ENCODE measurements at places on chromosomes 3 and 15.

- H3K4me3 ChIP-seq = no peak overlapping the region
- no peaks in the 10 kb centered on the region for H3K4me1 ChIP-seq
- H3K27me3 ChIP-seq = no peaks in the 10 kb centered on the region
Observed at GRCh38 chr3:85570819-85571218, 612.0 kb downstream of the CADM2 start.

GRCh38 chr3:8576841-8577571 lies 67.6 kb downstream of the SSUH2 start:
- peaks cover 4% of the 10 kb centered on the region for H3K27me3 ChIP-seq
- DNase-seq = no peak
- H3K36me3 ChIP-seq = no peaks in the 10 kb centered on the region
- H3K27ac ChIP-seq = no peak overlapping the region
- no peak overlapping the region for H3K4me3 ChIP-seq
- H3K4me1 ChIP-seq = no peaks in the 10 kb centered on the region

- no peak overlapping the region for H3K4me3 ChIP-seq
- no peak for DNase-seq
- peaks cover 9% of the 10 kb centered on the region for H3K36me3 ChIP-seq
- no peaks in the 10 kb centered on the region for H3K4me1 ChIP-seq
Observed at GRCh38 chr3:81554801-81555200, 206.6 kb downstream of the GBE1 start.

DNA sequence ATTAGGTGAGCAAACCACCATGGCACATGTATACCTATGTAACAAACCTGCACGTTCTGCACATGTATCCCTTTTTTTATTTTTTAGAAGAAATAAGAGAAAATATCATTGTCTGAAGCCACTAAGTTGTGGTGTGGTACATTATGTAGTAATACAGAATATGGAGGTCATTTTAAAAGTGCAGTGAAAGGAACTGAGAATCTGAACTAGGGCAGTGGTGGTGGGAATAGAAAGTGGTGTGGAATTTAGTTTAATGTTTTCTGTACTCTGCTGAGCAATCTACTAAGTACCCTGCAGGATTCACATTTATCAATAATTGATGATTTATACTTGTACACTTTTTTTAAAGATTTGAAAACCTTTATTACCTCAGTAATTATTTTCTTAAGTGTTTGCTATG lies 283.5 kb downstream of the CHL1 start:
- DNase-seq = no peak
- H3K36me3 ChIP-seq = no peaks in the 10 kb centered on the region
- H3K4me1 ChIP-seq = peaks cover 2% of the 10 kb centered on the region

DNA sequence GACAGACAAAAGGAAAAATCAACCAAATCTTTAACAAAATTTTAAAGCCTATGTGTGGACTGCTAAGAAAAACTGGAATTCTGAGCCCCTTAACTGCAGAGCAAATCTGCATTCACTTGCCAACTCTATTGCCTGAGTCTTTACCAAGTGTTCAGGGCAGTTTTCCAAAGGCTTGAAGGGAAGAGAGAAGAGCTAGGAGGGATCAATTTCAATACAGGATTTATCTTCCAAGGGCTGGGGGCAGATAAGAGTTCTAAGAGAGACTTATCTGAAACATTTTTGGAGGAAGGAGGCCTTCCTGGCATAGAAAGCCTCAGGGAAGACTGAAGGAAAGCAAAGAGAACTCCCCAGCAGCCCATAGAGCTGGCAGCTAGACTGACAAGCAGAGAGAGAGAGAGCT lies 31.4 kb upstream of the LSAMP start:
- H3K4me3 ChIP-seq = no peak overlapping the region
- H3K27ac ChIP-seq = no peak overlapping the region
- no peaks in the 10 kb centered on the region for H3K27me3 ChIP-seq
- H3K36me3 ChIP-seq = no peaks in the 10 kb centered on the region
- H3K4me1 ChIP-seq = no peaks in the 10 kb centered on the region
